Stimulated activated naive CD4-positive, alpha-beta T cell treated with Interleukin-2 at 50 U/mL for 16 hours (primary cell): ENCODE measurements at places on chromosomes 2 and 18.

DNA sequence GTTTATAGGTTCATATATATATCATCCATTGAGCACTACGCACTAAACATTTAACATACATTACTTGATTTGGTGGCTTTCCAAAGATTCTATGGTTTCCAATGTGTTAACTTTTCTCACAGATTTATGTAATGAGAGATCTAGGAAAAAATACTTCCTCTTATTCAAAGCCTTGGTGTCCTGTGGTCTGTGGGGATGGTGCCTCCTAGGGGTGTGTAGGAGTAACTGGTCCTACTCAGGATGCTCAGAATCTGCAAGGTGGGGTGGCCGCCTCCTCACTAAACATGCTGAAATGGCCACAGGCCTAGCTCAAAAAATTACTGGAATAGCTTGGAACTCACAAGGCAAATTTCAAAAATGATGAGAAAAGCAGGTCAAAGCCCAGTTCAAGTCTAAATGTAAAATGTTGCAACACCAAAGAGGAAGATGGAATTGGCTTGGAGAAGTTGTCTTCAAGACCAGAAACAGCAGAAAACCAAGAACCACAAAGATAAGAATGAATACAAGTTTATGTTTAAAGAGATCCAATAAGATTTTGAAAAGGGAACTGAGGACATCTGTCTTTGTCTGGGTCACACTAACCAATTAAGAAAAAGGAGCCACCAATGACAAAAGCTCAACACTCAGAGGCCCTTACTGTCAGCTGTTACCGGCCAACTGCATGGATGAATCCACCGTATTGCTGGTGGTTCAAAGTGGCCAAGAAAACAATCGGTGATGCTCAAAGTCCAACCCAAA is 11.5 kb downstream of the GPR55 start:
- DNase-seq = no peak

DNA sequence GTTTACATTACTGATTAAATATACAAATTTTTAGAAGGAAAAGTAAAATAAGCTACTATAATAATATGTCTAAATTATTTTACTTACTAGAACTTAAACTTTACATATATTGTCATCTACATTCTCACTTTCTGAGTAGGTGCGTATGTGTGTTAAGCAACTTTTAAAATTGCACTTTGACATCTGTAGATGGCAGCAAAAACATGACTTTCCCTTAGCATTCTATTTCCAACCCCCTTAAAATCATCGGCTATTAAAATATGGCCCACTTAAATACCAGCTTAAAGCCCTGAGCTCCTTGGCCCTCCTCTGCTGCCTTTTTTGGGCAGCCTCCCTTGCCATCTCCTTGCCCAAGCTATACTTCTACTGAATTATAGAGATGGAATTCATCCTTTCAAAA is 78.0 kb downstream of the UPP2 start:
- no peak for DNase-seq

GRCh38 chr2:121884511-121884921 is 129.1 kb downstream of the TSN start:
- no peak for DNase-seq

DNA sequence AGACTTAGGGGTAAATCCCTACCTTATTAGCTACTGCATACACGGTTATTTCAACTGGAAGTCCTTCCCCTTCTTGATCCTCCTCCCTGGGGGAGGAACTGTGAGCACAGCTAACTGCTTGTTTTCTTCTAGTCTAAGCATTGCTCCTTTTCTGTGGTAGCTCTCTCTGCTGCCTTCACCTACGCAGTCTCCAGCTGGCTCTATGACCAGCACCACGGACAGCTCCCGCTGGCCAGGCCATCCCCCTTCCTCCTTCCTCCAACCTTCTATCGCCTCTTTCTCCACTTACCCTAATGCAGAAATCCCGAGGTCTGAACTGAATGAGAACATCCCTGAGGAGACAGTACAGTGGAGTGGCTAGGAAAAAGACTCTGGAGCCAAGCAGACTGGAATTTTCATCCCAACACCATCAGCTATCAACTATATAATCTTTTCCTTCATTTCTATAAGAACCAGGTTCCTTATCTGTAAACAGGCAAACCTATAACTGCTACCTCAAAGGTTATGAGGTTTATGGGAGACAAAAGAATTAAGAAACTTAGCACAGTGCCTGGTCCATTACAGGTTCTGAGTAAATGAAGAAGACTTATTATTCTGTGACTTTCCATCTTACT is 4.7 kb upstream of the CFAP65 start:
- DNase-seq = no peak

GRCh38 chr2:141611981-141612380 is 518.8 kb downstream of the LRP1B start:
- no peak for DNase-seq
